ENCODE measurements at places on chromosomes 7 and 10.

- no peak for DNase-seq
Measured at GRCh38 chr7:66768865-66769832, 28.6 kb downstream of the RABGEF1 start.

- DNase-seq, result no peak
Measured at GRCh38 chr10:24444337-24444736, 235.4 kb downstream of the KIAA1217 start.

- DNase-seq, result no peak
Measured at GRCh38 chr10:45461034-45461433, 87.0 kb downstream of the ALOX5 start.

DNA sequence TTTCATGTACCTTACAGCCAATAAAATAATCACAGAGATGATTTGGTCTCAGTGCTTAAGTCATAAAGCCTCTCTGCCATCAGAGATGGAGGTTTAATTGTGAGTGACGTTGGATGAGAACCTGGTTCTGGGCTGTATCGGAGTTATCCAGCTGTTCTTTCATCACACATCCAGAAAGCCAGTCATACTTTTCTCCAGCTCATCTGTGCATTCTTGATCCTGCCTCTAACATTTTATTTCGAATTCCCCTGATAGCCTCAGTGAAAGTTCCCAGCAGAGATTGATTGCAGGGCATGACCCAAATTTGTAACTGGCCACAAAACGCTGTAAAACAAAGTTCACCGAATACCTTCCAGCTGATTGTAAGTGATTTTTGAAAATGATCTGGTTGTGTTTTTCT, 212.6 kb upstream of the HABP2 start:
- DNase-seq, result no peak

DNA sequence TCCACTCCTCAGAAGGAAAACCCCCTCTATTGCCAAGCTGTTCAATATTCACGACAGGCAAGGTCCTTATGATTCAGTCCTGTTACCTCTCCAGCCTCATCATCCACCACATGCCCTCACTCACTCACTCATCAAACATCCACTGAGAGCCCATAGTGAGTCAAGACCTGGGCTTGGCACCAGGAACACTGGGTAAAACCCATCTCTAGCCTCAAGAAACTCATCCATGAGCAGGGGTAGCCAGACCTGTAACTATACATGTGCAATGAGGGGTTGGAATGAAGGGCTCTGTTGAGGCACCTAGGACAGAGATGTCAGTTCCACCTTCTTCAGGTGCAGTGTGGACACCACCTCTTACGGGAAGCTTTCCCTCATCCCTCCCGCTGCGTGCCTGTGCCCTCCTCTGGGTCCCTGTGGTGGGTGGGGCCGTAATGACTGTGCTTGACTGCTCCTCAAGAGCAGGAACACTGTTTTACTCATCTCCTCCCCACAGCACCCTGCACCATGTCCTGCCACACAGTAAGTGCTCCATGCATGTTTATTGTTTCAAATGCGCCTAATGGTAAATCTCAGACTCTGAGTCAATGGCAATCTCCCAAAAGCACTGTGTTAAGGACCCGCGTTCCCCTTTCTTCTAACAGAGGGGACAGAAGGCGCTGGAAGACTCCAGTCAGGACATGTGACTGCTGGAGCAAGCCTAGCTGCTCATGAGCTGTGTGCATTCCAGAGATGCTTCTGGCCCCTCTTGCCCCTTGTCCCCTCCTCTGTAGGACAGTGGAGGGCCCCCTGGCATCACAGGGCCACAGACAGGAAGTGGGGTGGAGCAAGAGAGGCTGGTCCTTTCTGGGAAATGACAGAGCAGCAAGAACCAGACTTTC, 95.4 kb downstream of the HIPK2 start:
- DNase-seq, result no peak

GRCh38 chr7:6478186-6478585, 30.4 kb upstream of the DAGLB start:
- DNase-seq, result no peak
